ENCODE measurements at places on chromosomes 4 and X.

GRCh38 chr4:40480291-40480690, 145.2 kb downstream of the CHRNA9 start:
- no peak for DNase-seq

GRCh38 chr4:78645853-78646757, 94.5 kb downstream of the ANXA3 start:
- DNase-seq: no peak

GRCh38 chr4:47519239-47519883, 34.3 kb downstream of the ATP10D start:
- no peak for DNase-seq

DNA sequence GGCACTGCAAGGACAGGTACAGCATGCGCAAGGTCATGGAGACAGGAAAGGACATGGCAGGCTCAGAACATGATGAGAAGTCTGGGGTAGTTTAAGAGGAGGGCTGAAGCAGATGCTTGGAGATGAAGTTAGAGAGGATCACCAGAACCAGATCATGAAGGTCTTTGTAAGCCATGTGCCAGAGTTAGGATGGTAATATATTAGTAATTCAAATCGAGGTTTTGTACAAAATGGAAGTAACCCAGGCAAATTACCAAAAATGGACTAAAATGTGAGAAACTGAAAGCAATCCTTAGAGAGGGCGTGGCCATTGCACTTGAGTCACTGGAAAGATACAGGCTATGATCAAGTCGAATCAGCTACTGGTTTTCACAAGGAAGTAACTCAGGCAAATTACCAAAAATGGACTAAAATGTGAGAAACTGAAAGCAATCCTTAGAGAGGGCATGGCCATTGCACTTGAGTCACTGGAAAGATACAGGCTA, 13.5 kb downstream of the RXFP1 start:
- no peak for DNase-seq

Data from NCI-H1048 (cell line).